ENCODE measurements at places on chromosomes 11 and 22. TPM values are rescaled to one million over a fixed set of nuclear protein-coding genes. Genes with fewer than 3 reads are reported as not detected.

Gene APOL4
- total RNA-seq, result not detected

Gene LDHAL6A
- not detected for total RNA-seq

Gene CFAP300
- total RNA-seq, result 5.9 TPM

Gene LDLRAD3
- total RNA-seq, result 21.7 TPM

Gene OR51F2
- not detected for total RNA-seq

Gene SSTR3
- total RNA-seq, result not detected

Gene CRYBB1
- not detected for total RNA-seq

Gene CCND1
- total RNA-seq, result 194 TPM

Gene USH1C
- total RNA-seq, result 0.85 TPM

Gene FOLR1
- not detected for total RNA-seq

Gene CCDC117
- 12.9 TPM for total RNA-seq

Gene TRPC6
- 0.77 TPM for total RNA-seq

All from A549 treated with CpdA at 1 μM for 4 hours (cell line).